Stimulated activated naive CD8-positive, alpha-beta T cell treated with anti-CD3 and anti-CD28 coated beads, Interleukin-15, amount 100 ng/mL, for 72 hours (primary cell): ENCODE measurements at places on chromosomes 6 and 20.
A peak's percentile ranks its signal among the peaks of the same experiment; 100 is the strongest.

DNA sequence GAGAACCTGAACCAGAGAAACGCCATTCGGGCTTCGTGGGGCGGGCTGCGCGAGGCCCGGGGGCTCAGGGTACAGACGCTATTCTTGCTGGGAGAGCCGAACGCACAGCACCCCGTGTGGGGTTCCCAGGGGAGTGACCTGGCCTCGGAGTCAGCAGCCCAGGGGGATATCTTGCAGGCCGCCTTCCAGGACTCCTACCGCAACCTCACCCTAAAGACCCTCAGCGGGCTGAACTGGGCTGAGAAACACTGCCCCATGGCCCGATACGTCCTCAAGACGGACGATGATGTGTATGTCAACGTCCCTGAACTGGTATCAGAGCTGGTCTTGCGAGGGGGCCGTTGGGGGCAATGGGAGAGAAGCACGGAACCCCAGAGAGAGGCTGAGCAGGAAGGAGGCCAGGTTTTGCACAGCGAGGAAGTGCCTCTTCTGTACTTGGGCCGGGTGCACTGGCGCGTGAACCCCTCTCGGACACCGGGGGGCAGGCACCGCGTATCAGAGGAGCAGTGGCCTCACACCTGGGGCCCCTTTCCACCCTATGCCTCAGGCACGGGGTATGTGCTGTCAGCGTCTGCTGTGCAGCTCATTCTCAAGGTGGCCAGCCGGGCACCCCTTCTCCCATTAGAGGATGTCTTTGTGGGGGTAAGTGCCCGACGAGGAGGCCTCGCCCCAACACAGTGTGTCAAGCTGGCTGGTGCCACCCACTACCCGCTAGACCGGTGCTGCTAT is 904 bp downstream of the B3GALT4 start:
- DNase-seq = peak; percentile 51

DNA sequence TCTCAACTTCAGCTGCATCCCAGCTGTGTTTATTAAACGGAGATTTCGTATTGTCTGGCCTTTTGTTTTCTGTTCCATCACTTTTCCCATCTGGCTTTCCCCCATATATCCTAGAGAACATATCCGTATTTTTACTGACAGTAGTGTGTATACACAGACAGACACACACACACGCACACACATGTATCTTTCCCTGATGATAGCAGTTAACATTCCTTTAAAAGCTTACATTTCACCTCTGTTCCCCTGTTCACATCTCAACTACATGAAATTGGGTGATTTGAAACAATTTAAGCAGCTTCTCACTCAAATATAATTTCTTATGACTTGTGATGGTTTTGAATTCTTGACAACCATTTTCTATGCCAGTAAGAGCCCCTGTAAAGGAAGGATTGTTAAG is 207.1 kb upstream of the CEP162 start:
- no peak for DNase-seq

DNA sequence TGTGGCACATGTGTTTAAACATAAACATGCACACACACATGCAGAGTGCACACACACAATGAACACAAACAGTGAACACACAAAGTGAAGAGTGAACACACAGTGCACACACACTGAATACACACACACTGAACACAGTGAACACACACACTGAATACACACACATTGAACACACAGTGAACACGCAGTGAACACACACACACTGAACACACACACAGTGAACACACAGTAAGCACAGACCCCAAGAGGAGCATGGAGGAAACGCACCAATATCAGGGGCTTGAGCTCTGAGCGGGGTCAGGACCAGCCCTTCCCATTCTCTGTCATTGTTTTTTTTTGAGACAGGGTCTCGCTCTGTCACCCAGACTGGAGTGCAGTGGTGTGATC is 17.1 kb upstream of the HELZ2 start:
- DNase-seq = no peak

DNA sequence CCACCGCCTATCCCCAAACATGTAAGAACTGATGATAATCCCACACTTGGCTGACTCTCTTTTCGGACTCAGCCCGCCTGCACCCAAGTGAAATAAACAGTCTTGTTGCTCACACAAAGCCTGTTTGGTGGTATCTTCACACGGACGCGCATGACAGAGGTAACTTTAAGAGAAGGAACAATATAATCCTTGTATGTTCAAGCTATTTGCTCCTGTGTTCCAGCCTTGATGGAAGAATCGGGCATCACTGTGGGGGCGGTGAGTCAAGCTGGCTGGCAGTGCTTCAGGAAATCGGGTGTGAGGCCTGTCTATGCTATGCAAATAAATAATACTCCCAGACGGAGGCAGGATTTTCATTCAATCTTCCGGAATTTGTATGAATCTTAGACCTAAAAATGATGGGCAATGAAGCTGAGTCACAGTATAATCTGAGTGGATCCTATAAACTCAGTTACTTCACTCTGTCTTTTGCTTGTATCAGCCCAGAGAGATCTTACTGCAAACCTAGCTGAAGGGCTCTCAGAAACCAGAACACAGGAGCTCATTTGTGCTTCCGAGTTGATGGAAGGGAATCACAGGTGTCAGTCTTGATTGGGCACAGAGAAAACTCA is 45.2 kb upstream of the NT5E start:
- no peak for DNase-seq
